ENCODE measurements at places on chromosomes 12 and 14.

- no peak for DNase-seq
These were observed 15.0 kb upstream of the BICD1 start for GRCh38 chr12:32091696-32092095.

- peak; percentile 86 for DNase-seq
These were observed 10.0 kb upstream of the DDX47 start for GRCh38 chr12:12803186-12803585.

- no peak for DNase-seq
These were observed 461.1 kb downstream of the LRIG3 start for GRCh38 chr12:58459191-58459590.

DNA sequence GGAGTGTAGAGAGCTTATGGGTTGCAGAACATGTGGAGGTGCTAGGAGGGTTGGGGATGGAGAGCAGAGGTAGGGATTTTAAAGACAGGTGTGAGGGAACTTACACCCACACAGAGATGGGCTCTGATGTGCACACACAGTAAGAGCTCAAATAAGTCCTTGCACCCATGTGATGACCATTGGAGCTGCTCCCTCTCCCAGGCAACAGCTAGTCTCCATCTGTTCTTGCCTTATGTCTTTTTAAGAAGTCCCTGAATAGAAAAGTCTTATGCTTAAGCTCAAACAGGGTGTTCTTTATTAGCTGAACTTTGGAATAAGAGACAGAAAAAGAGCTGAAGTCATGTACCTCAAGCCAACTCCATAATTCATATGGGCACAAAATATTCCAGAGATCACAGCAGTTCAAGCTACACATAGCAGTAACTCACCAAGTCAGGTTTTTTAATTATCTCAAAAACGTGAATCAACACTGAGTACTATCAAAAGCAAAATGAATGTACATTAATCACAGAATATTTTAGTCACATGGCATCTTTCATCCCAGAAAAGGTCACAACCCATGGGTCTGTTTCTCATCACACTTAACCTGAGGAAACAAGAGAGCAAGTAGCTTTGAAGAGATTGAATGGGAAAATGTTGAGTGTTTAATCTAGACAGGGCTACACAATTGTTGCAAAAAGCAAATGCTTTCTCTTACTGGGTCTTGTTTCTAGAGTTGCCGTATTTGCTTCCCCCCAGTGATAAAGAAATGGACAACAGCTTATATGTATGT is 1513.6 kb upstream of the SEL1L start:
- no peak for DNase-seq

GRCh38 chr12:13007496-13008233 is 7.6 kb upstream of the HEBP1 start:
- no peak for DNase-seq

DNA sequence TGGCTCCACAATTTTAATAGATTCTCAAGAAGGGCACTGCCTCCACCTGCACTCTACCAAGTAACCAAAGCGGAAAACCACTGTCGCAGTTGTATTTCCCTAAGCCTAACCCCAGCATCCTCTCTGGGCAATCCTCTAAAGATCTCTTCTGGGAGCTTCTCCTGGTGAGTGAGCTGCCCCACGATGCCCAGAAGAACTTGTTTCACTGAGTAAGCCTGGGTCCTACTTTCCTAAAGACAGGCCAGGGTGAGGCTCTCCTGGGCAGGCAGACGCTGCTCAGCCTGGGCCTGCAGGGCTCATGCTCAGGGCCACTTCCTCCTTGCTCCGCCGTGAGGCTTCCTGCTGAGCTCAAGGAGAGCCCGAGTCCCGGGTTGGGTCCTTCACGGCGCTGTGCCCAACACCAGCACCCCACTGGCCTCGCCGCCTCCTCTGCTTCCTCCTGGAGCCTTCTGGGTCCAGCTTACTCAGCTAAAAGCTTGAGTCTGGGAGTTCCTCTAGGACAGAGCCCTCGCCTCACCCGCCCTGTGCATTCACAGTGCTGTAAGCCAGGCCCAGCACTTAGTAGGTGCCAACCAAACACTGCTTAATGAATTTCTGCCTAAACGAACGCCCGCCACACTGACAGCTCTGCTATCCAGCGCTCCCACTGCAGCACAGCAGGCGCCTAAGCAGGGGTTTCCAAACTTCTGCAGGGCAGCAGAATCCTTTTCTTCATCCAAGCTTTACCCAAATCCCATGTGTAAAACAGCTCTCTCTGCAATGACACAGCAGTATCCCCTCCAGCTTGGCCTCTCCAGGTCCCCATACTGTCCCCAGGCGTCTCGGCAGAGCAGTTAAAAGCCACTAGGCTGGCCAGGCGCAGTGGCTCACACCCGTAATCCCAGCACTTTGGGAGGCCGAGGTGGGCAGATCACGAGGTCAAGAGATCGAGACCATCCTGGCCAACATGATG is 5.7 kb downstream of the RAB35 start:
- no peak for DNase-seq

GRCh38 chr12:23126794-23127193 is 501.8 kb downstream of the ETNK1 start:
- no peak for DNase-seq

GRCh38 chr12:6928022-6928702 is 403 bp downstream of the ATN1 start:
- no peak for DNase-seq

GRCh38 chr12:19238540-19238939 is 109.0 kb downstream of the PLEKHA5 start:
- no peak for DNase-seq
